Myometrial cell (primary cell): ENCODE measurements at places on chromosomes 2 and 18. TPM values are rescaled to one million over a fixed set of nuclear protein-coding genes. Genes with fewer than 3 reads are reported as not detected.

Gene FZD7
- 12.1 and 16.1 TPM in 2 replicates for total RNA-seq

Gene FOXD4L1
- not detected in 2 replicates for total RNA-seq

Gene DNAH6
- total RNA-seq: 0.29 and 0.35 TPM in 2 replicates

Gene SRD5A2
- total RNA-seq: not detected in 2 replicates

Gene VWA3B
- total RNA-seq: not detected in 2 replicates

Gene SERPINB4
- not detected in 2 replicates for total RNA-seq

Gene XDH
- total RNA-seq: 0.29 and 0.71 TPM in 2 replicates

Gene TMEM198
- 0.53 and 3.5 TPM in 2 replicates for total RNA-seq

Gene IL1RL1
- 0.29 and 2.5 TPM in 2 replicates for total RNA-seq

Gene LINC00305
- not detected in 2 replicates for total RNA-seq

Gene REG1B
- total RNA-seq: not detected in 2 replicates

Gene SLC1A4
- 18.2 and 19.3 TPM in 2 replicates for total RNA-seq

Gene DSG1
- not detected in 2 replicates for total RNA-seq

Gene SLC40A1
- 2.0 and 3.4 TPM in 2 replicates for total RNA-seq

Gene DNAJC5G
- not detected in 2 replicates for total RNA-seq

Gene REG3A
- not detected in 2 replicates for total RNA-seq

Gene DOK6
- under 0.01 TPM in 2 replicates for total RNA-seq

Gene HOXD3
- total RNA-seq: 0.18 and 1.7 TPM in 2 replicates

Gene SERPINB13
- total RNA-seq: not detected in 2 replicates

Gene COL5A2
- 517 and 572 TPM in 2 replicates for total RNA-seq

Gene CNDP1
- not detected in 2 replicates for total RNA-seq

Gene NXPH2
- not detected in 2 replicates for total RNA-seq

Gene SS18
- total RNA-seq: 56.8 and 63.6 TPM in 2 replicates

Gene WBP1
- 54.1 and 60.8 TPM in 2 replicates for total RNA-seq

Gene ACTG2
- 8.6 and 12.4 TPM in 2 replicates for total RNA-seq

Gene LCT
- 0.29 TPM in 1 of 2 replicates, not detected in the other for total RNA-seq

Gene DCTN1
- total RNA-seq: 139 and 142 TPM in 2 replicates

Gene ANKRD30BL
- not detected in 2 replicates for total RNA-seq

Gene PREB
- 49.8 and 70.1 TPM in 2 replicates for total RNA-seq

Gene OR6B3
- total RNA-seq: not detected in 2 replicates

Gene UGT1A3
- not detected in 2 replicates for total RNA-seq

Gene KYNU
- total RNA-seq: 4.3 and 6.0 TPM in 2 replicates

Gene DAPL1
- total RNA-seq: not detected in 2 replicates

Gene GPR35
- not detected in 2 replicates for total RNA-seq

Gene AGXT
- not detected in 2 replicates for total RNA-seq

Gene LYG1
- 1.1 TPM in 1 of 2 replicates, not detected in the other for total RNA-seq

Gene HRH4
- not detected in 2 replicates for total RNA-seq

Gene SP9
- total RNA-seq: not detected in 2 replicates

Gene PRKD3
- total RNA-seq: 36.6 and 47.7 TPM in 2 replicates

Gene CYS1
- total RNA-seq: 1.2 TPM in 1 of 2 replicates, not detected in the other

Gene DDX18
- 37.2 and 39.9 TPM in 2 replicates for total RNA-seq

Gene UGT1A5
- not detected in 2 replicates for total RNA-seq

Gene ACTR1B
- 92.0 and 93.4 TPM in 2 replicates for total RNA-seq

Gene COLEC12
- 0.18 and 0.29 TPM in 2 replicates for total RNA-seq

Gene ABCG8
- not detected in 2 replicates for total RNA-seq

Gene CAD
- total RNA-seq: 41.5 and 65.4 TPM in 2 replicates

Gene CXCR1
- total RNA-seq: not detected in 2 replicates

Gene TTC21B
- total RNA-seq: 6.9 and 7.8 TPM in 2 replicates

Gene ICOS
- not detected in 2 replicates for total RNA-seq

Gene KIF5C
- 0.18 and 0.29 TPM in 2 replicates for total RNA-seq

Gene NT5DC4
- not detected in 2 replicates for total RNA-seq
